ENCODE measurements at places on chromosomes 2 and 18.

DNA sequence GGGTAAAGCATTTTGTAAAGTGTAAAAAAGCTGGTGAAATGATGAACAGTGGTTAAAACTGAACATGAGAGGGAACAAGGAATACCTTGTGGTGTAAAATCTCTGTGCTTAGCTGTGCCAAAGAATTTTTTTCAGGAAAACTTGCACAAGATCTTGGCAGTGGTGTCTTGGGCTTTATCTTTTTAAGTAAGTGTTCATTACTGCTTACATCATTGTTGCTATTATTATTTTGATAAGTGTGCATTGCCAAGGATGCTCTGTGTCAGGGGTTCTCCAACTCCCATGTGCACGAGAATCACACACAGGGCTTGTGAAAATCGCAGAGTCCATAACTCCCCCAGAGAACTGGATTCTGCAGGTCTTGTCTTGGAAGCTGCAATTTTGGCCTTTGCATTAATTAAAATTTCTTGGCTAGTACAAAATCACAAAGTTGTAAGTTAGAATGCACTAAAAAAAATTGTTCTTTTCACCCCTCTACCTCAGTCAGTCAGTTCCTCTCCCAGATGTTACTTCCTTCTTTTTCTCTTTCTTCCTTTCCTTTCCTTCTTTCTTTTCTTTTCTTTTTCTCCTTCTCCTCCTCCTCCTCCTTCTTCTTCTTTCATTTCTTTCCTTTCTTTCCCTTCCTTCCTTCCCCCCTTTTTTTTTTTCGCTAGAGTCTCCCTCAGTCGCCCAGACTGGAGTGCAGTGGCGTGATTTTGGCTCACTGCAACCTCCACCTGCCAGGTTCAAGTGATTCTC is 37.8 kb downstream of the GATA6 start:
- no peak for DNase-seq

DNA sequence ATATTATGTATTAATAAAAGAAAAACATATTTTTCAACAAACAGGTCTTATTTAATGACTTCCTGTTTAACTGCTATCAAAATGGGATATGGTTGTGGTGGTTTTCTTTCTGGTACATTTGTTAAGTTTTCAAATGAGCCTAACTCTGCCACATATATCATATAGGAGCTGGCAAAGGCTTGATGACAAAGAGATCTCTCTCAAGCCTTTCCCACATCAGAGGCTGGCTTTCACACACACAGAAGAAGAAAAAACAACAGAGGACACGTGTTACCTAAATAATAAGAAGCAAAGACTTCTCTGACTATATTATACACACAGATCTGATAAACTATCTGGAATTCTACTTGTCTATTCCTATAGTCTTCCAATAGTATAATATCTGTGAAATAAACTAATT is 46.1 kb downstream of the CFAP36 start:
- no peak for DNase-seq

GRCh38 chr2:201414099-201415023 is 36.9 kb downstream of the TRAK2 start:
- DNase-seq: no peak

- DNase-seq: no peak
Measured at GRCh38 chr2:168524005-168524404, 67.9 kb downstream of the CERS6 start.

DNA sequence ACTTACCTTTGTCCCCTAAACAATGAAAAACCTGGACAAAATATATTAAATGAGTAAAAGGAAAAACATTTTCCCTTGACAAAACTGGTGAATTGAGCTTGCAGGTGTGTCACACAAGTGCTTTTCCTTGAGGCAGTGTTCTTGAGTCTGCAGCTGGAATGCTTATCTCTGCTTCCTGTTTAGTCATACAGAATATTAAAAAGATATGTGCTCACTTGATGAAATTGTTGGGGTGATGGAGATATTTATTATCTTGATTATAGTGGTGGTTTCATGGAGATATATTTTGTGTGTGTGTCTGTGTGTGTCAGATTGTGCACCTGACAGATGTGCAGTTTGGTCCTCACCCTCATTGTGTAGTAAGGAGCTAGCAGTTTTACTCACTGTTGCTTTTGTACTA is 3.3 kb downstream of the TAF1B start:
- DNase-seq: no peak

- no peak for DNase-seq
Measured at GRCh38 chr2:55296393-55296792, 27.4 kb upstream of the MTIF2 start.

GRCh38 chr18:37343542-37343851 is 222.1 kb downstream of the CELF4 start:
- DNase-seq: no peak

Data from left hindlimb (tissue), 1 donor.